ENCODE measurements at places on chromosomes 6 and 20.

DNA sequence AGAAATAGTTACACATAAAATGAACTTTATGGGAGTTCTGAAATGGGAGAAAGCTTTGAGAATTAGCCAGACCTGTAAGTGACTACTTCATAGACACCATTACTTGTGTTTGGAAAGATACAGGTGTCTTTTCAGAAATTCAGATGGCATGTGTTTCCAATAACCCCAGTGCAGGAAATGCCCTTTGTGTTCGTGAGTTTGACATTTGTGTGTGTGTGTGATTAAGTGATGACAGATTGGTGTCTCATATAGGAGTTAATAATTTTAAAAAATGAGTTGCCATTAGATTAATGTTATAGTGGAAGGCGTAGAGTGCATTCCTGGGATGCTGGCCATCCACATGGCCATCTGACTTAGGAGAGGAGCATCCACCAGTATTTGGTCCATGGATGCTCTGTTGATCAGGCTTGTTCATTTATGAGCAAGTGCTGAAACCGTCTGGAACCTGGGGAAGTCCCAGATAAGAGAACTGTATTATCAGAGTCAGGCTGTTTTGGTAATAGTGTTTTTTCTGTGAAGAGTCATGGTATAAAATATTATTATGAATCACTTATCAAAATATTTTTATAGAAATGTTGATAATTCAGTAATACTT lies 3.1 kb downstream of the STK4 start:
- no peak for DNase-seq

DNA sequence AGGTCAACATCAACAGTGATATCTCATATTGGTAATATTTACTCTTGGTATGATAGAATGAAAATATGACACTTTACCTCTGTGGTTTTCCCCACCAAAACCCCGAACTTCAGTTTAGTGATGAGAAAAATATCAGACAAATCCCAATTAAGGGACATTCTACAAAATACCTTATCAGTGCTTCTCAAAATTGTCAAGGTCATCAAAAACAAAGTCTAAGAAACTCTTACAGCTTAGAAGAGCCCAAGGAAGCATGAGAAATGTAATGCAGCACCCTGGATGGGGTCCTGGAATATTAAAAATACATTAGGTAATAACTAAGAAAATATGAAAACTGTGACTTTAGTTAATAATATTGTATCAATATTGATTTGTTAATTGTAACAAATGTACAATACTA lies 148.3 kb upstream of the TFAP2D start:
- no peak for DNase-seq

DNA sequence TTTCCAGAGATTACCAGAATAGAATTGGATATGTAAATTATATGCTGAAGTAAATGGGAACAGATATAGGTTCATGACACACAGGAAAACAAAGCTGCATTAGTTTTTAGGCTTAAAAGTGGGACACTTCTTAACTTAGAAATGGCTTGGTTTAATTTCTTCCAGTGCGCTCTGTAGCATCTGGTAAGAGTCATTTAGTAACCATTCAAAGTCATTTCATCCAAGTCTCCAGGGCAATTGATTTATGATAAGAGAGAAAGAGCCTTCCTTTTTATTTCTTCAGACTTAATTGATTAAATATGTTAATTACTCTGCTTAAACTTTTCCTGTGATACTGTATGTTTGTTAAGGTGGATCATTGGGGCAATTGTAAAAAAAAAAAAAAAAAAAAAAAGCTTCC lies 368.0 kb downstream of the DOK5 start:
- no peak for DNase-seq

- DNase-seq = no peak
Measured at GRCh38 chr6:31622684-31623091, 2.2 kb downstream of the PRRC2A start.

DNA sequence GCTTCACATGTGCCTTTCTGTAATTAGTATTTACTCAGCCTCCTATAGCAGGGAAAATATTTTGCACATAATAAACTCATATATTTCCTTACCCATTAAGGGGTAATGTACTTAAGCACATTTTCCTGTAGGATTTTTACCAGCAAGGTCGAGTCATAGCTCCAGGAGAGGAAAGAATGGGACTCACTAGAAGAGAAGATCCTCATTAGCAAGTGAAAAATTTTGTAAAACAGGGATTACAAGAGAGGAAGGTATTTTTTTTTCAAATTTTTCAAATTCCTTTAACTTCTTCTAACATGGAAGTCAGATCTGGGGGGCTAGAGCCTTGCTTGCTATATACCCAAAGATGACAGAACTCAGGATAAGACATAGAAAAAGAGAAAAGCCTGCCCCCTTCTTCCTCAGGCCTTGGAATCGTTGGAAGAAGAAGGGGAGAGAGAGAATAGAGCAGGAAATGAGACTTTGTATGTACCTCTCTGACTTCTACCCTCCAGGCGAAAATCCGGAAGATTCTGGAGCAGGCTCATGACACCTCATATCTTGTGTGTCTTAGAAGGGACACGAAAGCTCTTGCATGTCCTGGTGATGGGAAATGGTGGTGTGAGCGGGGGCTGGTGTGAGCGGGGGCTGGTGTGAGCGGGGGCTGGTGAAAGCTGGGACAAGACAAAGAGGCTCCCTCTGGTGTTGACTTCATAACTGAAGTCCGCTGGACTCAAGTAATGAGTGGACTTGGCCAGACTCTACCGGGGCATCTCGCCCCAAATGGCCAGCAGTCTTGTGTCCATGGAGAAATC lies 256.9 kb upstream of the PLCB4 start:
- DNase-seq = no peak

DNA sequence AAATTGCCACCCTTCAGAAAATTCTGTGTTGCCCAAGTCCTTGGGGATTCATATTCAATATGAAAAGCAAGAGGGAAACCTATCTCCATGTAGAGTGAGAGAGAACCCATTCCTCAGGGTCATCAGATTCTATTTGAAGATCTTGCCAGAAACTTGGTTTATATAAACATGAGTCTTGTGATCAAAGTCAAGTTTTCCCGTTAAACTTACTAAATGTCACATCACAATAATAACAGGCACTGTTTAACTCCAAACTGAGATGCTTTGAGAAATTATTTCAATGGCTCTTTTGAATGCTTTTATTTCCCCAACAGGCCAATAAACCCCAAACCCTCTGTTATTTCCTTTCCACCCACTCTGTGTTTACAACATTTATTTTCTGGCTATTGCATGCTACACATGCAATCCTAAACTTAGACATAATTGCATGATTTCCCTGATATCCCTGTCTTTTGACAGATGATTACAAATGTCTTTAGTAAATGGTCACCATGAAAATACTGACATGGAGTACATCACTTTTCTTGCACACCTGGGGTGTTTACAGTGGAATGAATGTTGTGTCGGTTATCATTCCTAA lies 31.1 kb upstream of the SSTR4 start:
- DNase-seq = no peak

- DNase-seq = no peak
Measured at GRCh38 chr6:36955671-36956445, 1.3 kb downstream of the PI16 start.

- no peak for DNase-seq
Measured at GRCh38 chr6:25596928-25597818, 54.8 kb upstream of the SCGN start.

DNA sequence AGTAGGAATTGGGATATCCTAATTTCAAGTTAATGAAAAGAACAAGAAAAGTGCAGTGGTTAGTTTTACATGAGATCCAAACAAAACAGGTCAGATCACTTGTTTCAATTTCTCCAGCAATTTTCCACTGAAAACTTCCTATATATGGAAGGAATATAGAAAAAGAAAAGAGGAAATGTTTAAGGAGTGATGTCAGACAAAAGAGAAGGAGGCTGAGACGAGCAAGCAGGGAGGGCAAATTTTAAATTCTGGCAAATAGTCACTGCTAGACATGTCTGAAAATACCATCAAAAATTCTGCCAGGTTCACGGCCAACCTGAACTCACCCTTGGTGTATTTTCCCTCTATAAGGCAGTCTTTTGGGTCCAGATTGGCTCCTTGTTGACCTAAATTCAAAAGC lies 9.5 kb upstream of the NUP153 start:
- no peak for DNase-seq

GRCh38 chr6:47665112-47665511 lies 33.3 kb upstream of the ADGRF4 start:
- DNase-seq = no peak

- no peak for DNase-seq
Measured at GRCh38 chr6:23088761-23089160, 519.4 kb downstream of the HDGFL1 start.

- no peak for DNase-seq
Measured at GRCh38 chr20:16528078-16528477, 45.2 kb downstream of the KIF16B start.

DNA sequence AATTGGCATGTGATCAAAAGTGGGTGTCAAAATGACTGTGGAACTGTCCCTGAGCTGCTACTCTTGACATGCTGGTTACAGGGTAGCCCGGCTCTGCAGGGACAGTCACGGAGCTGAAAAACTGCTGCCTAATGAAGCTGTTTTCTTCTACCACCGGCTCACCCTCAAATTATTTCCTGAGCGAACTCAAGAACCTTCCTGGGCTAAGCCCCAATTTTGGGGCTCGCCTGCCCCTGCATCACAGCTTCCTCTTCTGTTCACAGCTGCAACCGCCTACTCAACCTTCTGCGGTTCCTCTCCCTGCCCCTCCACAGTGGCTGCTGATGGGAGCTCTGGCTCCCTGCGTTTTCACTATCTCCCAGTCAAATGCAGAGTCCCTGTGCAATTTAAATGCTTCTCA lies 110.8 kb upstream of the MLN start:
- peak; percentile 30 for DNase-seq

GRCh38 chr6:30615219-30615957 lies 1.7 kb downstream of the PPP1R10 start:
- DNase-seq = no peak

DNA sequence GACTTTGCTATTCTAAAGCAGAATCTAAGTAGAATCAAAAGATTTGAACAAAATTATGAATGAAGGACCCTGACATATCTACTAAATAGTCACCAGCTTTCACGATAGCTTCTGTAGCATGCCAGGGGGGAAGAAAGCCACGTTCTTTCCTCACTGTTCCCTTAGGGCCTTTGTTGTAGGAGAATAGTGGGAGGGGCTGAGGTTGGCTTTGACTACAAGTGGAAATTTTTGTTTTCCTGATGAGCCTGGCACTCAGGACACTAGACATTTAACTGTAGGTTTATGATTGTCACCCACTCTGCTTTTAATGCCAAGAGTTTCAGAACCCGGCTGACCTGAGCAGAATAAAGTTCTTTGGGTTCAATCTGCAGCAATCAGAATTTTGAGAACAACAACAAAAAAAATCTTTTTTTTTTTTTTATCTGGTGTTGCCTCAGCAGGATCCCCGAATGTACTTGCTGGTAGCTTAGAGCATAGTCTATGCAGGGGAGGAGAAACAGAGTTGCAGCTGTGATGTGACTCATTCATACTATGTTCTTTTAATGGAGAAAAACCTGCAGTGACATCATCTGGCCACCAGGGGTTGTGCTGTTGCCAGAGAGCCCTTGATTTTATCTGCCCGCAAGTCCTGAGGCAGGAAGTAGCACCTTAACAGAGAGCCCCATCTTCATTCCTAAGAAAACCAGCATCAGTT lies 38.5 kb downstream of the TPD52L1 start:
- DNase-seq = no peak

DNA sequence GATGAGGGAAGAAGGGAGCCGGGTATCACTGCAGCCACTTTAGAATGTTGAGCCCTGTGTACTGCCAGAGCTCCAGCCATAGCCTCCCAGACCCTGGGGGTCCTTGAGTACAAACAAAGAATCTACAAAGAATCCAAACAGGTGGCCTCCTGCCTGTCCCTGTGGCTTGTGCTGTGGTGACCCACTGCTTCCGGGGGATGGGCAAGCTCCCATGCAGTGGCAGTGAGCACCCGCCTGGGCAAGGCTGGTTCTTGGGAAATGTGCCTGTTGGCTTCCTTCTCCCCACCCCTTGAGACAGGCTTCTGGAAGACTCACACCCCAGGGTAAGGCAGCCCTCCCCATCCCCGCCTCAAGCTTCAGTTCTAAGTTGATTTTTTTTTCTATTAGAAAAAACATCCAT lies 13.9 kb downstream of the SIRPA start:
- DNase-seq = no peak

DNA sequence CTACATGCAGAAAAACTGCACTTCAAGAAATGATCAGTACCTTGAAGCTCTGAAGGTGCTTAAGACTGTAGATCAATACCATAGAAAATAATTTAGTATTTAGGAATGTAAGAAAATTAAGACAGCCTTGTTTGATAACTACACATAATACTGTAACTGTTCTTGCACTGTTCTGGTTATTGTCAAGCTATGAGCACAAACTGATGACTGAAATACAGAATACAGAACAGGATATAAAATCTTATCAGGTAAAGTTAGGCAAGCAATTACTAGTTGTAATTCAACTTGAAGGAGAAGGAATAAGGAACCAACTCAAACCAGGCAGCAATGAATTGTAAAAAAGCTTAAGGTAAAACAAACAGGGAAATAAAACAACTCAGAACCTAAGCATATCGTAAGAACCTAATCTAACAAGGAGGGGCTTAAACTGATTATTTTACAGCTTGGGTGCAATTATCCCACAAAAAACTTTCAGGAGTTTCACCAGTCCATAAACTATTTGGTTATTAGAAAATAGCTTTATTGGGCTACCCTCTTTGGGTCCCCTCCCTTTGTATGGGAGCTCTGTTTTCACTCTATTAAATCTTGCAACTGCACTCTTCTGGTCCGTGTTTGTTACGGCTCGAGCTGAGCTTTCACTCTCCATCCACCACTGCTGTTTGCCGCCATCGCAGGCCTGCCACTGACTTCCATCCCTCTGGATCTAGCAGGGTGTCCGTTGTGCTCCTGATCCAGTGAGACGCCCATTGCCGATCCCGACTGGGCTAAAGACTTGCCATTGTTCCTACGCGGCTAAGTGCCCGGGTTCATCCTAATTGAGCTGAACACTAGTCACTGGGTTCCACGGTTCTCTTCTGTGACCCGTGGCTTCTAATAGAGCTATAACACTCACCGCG lies 97.7 kb downstream of the ATG5 start:
- DNase-seq = no peak

GRCh38 chr6:26544473-26544872 lies 6.3 kb downstream of the HMGN4 start:
- DNase-seq = no peak

DNA sequence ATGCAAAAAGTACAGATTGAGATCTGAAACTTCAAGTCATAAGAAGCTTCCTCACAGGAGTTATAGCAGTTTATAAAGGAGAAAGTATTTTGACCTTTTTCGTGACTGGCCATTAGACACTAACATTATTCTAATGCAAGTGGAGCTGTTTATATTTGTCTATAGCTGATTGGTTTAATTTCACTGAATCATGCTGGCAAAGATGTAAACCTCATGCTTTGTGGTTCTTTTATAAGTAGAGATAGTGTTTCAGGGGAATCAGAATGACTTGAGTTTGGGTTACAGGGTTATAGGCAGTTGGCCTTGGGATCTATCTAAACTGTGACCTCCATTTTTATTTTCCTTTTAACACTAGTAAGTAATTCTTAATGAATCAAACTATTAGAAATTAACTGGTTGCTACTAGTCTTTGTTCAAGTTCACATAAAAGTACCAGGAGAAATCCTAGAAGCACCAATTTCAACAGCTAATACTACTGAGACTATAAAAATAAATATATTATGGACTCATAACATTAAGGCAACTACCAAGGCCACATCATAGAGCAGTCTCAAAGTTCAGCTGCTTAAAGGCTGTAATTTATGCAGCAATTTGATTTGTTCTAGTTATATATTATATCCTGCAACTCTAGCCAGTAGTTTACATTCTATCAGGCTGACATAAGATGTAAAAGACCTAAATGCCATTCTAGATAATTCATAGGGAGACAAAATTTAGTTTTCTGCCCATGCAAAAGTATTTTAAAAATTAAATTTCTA lies 94.0 kb downstream of the RNGTT start:
- no peak for DNase-seq

GRCh38 chr6:37663019-37663810 lies 34.5 kb downstream of the MDGA1 start:
- no peak for DNase-seq
